ENCODE measurements at places on chromosomes 3 and 15. TPM values are rescaled to one million over a fixed set of nuclear protein-coding genes. Genes with fewer than 3 reads are reported as not detected.

GPR171 gene
- not detected for total RNA-seq

RAB5A gene
- 89.0 TPM for total RNA-seq

STAB1 gene
- 7.1 TPM for total RNA-seq

SAMD7 gene
- total RNA-seq: not detected

LYZL4 gene
- not detected for total RNA-seq
